ENCODE measurements at places on chromosomes 5 and 9.

GRCh38 chr5:17995997-17996396 is 361.7 kb downstream of the TAF11L14 start:
- DNase-seq: no peak

DNA sequence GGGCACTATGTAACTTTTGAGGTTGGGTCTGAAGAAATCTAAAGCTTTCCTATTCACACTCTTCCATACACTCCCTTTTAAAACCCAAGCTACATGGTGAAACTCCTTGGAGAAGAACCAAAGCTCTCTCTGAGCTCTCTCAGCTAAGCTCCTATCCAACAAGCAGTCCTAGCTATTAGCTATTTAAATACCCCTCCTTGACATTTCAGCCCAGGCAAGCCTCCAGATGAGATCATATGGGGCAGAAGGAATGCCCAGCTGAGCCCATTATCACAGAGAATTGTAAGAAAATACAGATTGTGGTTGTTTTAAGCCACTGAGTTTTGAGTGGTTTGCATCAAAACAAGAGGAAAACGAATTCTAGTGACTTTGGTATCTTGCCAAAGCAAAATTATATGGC is 15.2 kb downstream of the HSPB3 start:
- no peak for DNase-seq

DNA sequence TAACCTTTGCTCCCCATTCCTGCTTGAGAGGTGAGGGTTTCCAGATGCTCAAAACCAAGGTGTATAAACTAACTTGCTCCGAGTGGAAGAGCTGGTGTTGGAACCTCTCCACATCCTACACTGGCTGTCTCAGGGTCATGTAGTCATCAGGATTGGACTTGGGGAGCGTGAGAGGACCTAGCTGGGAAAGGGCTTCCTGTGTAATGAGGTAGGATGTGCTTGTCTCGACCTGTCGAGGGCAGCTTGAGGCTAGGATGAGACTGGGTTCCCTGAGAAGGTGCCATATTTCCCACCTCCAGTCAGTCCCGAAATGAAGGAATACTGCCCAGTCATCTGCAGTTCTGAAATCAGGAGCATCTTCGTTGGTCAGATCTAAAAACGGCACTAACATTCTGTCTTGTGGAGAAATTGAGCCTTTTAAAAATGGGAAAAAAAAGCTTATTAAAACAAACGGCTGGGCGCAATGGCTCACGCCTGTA is 1.3 kb downstream of the CCNI2 start:
- no peak for DNase-seq

DNA sequence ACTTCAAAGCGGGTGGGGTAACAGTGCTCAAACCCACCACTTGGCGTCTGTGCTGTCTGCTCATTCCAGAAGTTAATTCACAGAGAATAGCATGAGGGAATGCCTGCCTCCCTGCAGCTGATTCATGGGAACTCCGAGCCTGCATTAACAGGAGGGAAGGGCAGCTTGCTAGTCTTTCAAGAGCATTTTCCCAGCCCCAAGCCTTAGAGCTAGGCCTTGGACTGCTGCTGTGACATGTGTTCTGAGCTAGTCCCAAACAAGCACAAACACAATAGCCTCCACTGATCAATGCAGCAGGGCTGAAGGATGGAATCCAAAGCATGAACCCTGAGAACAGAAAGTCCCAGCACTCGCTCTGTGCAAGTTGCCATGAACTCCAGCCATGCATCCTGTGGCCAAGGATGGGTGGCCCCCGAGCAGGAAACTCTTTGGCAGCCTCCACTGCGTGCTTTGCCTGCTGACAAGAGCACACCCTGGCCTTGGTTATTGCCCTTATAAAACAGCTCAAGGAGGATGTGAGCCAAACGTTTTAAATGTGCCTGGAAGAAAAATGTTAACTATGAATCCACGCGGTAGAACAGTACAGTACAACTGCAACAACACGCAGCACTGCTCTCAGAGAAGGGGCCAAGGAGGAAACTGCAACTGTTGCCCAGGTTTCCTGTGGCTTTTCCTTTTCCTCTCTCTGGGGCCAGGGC is 653.1 kb upstream of the KLF4 start:
- DNase-seq: no peak

GRCh38 chr5:81904166-81904565 is 67.7 kb upstream of the ATG10 start:
- DNase-seq: no peak

GRCh38 chr9:127780126-127780885 is 1.8 kb upstream of the SH2D3C start:
- DNase-seq: no peak

- peak; percentile 53 for DNase-seq
Measured at GRCh38 chr5:10689391-10690081, 71.5 kb downstream of the DAP start.

- DNase-seq: no peak
Measured at GRCh38 chr9:33135470-33135958, 31.6 kb downstream of the B4GALT1 start.

DNA sequence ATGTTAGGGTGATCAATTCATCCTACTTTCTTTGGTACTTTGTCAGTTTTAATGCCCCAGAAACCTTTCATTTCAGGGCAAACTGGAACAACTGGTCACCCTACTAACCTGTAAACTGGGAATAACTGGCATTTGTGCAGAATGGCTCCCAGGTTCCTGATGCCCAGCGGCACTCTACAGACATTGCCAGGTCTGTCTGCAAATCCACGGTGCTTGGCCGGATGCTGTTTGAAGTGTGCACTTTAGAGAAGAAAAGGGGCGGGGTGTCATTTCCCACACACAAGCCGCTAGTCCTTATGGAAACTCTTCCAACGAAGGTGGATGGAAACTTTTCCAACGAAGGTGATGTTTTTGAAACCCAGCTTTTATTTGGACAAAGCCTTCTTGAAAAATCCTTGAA is 49.9 kb upstream of the OTULINL start:
- no peak for DNase-seq

- no peak for DNase-seq
Measured at GRCh38 chr5:36397901-36398536, 96.3 kb upstream of the RANBP3L start.

DNA sequence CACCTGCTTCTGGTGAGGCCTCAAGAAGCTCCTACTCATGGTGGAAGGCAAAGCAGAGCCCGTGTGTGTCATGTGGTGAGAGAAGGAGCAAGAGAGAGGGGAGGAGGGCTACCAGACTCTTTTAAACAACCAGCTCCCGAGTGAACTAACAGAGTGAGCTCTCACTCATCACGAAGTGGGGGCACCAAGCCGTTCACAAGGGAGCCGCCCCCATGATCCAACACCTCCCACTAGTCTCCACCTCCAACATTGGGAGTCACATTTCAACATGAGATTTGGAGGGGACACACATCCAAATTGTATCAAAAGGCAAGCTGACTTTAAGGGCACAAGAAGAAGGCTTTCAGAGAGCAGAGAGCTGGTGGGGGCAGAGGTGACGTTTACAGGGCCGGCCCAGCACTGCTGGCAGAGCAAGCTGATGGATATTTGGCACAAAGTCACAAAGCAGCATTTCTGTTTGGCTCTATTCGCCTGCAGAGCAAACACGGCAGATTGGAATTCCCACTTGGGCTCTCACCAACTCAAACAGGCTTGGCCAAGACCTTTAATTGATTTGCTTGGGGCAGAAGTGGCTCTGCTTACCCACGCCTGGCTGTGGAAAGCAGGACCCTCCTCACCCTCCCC is 20.0 kb downstream of the PITX1 start:
- no peak for DNase-seq

DNA sequence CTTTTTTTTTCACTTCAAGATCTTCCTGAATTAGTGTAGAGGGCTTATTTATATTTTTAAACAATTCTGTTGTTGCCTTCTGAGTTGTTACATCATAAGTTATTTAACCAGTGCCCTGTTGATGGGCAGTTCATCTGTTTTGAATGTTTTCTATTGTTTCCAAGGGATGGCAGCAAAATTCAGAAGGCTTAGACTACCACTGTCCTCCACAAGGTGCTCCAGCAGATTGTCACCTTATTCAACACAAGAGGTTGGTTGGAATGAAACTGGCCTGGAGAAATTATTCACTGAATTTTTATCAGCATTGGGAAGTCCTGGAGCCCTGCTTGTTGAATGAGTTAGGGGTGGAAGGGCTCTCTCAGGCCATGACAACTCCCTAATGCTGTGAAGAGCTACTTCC is 1.3 kb upstream of the KLHL9 start:
- no peak for DNase-seq

- no peak for DNase-seq
Measured at GRCh38 chr5:124343451-124343867, 403.0 kb downstream of the ZNF608 start.

DNA sequence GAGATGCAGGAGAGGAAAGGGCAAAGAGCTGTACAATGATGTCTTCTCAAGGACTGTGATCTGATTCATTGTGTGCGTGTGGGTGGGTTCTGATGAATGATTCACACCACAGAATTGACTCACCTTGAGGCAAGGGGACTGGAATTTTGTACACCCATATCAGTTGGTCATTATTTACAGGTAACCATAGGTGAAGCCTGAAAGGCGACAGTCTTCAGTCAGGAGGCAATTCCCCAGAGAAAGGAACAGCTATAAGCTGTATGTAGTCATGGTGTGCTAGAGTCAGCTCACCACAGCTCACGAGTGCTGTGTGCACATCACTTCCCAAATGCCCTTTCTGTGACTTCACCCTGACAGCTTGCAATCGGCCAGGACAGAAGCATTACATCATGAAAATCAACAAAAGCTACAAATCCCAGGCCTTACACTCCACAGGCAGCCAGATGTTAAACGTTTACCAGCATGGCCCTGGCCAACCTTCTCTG is 87.6 kb upstream of the RPS23 start:
- DNase-seq: no peak

DNA sequence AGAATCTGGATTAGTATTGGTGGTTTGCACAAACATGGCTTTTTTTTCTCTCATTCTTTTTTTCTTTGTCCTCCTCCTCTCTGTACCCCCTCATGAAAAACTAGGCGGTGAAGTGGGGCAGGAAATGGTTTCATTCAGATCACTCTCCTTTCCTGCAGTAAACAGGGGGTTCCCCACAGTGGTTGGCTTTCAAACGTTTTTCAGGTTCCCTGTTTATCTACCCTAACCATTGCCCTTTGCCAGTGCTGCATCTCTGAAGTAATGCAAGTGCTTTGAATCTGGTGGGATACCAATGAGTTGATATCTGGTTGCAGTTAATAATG is 29.8 kb downstream of the NR4A3 start:
- DNase-seq: peak; percentile 37

DNA sequence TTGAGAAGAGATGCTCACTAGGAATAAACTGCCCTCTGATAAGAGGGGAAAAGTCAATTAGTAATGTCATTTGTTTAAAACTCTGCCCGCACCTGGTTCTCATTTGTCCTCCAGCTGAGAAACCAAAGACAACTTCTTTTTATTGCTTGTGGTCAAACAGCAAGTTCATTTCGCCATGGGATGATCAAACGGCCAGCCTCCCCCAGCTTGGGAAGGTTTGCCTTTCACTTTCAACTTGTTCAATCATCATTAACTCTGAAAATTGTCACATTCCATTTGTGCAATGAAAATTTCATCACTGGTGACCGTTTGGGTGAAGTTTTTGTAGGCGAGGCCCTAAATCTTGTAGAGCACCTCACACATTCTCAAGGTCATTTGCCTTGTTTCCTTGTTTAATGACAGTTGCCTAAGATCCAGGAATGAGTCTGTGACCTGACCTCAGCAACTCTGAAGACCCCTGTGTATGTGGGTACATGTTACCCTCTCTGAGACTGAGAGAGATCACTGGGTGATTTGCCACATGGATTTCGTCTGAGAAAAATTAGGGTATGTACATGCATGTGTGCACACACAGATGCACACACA is 117.7 kb downstream of the MARCHF3 start:
- no peak for DNase-seq
